MCF 10A (cell line): ENCODE measurements at places on chromosomes 6 and 20.
A peak's percentile ranks its signal among the peaks of the same experiment; 100 is the strongest.

GRCh38 chr20:56816349-56816748 is 187.2 kb downstream of the TFAP2C start:
- DNase-seq = no peak

DNA sequence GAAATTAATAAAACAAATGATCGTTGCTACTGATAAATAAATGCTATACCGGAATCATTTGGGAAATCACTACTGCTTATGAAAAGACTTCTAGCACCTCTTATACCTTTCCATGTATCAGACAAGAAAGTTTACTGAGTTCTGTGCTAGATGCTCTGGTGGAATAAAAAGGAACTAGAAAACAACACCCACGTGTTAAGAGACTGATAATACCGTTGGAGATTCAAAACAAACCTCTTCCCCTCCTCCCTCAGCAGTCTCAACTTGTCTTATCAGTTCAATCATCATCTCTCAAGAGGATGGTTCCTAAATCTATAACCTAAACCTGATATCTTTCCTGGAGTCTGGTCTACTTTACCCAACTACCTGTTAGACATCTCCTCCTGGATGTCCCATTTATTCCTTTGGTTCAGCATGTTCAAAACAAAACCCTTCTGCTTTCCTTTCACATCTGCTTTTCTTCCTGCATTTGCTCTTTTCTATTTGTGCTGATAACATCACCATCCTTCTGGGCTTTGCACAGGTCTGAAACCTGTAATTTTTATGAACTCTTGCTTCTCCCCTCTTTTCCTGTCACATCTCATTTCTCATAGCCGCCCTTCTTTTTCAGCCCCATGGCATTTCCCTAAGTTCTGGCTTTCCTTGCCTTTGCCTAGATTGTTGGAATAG is 122.2 kb downstream of the COL19A1 start:
- DNase-seq = no peak

GRCh38 chr6:145155873-145156782 is 579.2 kb downstream of the EPM2A start:
- DNase-seq = peak; percentile 9

DNA sequence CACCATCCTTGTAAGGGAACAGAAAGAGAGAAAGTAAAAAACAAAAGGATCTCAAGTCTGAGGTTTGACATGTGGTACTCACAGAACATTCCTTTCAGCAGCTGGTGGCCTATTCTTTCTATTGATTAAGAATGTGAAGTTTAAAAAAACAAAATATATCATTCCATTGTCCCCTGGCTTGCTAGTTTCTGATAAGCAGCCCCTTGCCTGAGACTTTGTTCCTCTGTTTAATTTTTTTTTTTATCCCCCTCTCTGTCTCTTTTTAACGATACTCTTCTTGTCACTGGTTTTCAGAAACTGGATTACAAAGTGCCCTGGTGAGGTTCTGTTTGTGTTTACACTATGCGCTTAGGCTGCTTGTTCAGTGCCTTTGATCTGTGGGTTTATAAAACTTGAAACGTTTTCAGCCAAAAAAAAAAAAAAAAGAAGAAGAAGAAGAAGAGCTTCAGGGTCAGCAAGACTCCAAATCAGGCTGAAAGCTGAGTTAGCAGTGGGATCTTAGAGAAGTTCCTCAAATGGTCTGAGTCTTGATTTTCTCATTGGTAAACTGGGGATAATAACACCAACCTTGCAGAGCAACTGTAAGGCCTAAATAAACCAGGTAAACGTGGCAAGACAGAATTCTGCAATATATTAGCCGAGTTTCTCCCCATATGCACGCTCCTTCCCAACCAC is 45.1 kb upstream of the SLC22A23 start:
- DNase-seq = no peak

DNA sequence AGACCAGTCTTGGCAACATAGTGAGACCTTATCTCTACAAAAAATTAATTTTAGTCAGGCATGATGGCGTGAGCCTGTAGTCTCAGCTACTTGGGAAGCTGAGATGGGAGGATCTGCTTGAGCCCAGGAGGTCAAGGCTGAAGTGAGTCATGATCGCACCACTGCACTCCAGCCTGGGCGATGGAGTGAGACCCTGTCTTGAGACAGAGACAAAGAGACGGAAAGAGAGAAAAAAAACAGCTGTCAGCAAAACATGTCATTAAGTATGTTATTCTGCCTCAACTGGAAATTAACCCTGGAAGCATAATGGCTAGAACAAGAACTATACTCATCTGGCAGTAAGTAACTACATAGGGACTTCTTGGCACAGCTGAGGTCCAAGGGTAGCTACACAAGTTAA is 7.2 kb downstream of the MMS22L start:
- DNase-seq = no peak

GRCh38 chr6:154624038-154624599 is 109.1 kb upstream of the SCAF8 start:
- DNase-seq = no peak

DNA sequence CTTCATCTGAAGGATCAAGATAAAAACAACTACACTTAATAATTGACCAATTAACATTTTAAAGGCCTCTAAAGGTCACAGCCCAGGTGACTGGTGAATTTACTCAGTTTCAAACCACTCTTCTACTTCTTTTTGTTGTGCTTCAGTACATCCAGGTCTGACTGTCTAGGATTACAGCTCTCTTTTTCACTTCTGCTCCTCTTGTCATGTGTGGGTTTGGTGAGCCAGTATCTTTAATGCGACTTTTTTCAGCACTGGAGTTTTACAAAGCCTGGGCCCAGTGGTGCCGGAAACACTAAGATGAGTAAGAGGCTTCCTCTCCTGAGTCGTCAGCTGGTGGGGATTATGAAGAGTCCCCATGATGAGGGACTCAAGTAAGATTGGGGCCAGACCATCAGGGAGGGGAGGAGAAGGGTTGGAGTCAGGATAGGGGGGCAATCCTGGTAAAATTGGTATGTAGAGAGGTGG is 27.0 kb downstream of the HECA start:
- DNase-seq = no peak

GRCh38 chr6:30572148-30572547 is 906 bp downstream of the ABCF1 start:
- DNase-seq = no peak

DNA sequence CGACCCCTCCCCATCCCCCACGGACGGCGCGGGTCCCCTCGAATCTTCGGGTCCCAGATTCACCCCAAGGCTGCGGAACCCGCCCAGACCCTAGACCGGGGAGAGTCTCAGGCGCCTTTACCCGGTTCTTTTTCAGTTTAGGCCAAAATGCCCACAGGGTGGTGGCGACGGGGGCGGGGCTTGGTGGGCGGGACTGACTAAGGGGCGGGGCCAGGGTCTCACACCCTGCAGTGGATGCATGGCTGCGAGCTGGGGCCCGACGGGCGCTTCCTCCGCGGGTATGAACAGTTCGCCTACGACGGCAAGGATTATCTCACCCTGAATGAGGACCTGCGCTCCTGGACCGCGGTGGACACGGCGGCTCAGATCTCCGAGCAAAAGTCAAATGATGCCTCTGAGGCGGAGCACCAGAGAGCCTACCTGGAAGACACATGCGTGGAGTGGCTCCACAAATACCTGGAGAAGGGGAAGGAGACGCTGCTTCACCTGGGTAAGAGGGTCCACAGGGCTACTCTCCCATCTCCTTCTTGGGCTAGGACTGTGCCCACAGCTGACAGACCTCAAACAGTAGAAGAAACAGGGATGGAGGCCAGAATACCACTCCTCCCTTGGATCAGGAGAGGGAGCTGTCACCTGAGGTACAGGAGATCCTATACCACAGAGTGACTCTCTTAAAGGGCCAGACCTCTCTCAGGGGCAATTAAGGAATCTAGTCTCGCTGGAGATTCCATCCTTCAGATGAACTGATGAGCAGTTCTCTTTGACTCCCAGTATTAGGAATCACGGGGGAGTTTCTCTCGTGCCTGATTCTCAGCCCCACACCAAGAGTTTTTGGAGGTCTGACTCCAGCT is 942 bp downstream of the HLA-E start:
- peak; percentile 71 for DNase-seq

GRCh38 chr6:156777577-156778453 is 637 bp downstream of the ARID1B start:
- DNase-seq = peak; percentile 54

DNA sequence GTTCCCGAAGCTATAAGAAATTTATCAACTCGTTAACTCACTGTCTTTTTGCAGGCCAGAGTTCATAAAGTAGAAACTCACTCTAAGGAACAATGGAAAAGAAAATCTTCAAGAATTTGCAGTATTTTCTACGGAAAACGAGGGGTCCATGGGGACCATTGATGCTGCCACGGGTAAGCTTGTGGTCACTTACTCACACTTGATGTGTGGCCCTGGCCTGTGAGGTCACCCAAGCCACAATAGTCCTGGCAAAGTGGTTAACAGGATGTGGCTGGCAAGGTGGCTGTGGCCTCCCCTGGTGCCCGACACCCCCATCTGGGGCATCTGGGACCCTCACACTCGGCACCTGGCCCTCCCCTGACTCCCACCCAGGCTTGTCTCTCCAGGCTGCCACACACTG is 123.4 kb downstream of the C6orf118 start:
- DNase-seq = no peak

DNA sequence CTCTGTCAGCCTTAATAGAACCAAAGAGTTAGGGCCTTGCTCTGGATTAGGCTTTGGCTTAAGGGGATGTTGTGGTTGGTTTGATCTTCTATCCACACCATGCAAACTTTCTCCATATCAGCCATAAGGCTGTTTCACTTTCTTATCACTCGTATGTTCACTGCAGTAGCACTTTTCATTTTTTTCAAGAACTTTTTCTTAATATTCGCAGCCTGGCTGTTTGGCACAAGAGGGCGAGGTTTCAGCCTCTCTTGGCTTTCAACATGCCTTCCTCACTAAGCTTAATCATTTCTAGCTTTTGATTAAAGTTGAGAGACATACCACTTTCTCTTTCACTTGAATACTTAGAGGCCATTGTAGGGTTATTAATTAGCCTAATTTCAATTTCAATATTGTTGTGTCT is 193.1 kb downstream of the NRN1 start:
- DNase-seq = no peak

DNA sequence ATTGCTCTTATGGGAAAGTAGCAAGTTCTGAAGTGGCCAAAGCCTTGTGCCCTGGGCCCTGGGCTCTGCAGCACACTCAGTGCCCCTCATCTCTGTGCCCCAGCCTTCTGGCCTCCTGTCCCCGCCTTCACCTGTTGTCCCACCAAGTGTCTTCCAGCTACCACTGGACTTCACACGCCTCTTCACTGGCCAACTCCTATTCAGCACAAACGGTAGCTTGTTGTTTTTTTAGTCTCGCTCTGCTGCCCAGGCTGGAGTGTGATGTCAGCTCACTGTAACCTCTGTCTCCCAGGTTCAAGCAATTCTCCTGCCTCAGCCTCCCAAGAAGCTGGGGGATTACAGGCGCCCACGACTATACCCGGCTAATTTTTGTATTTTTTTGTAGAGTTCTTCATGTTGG is 4.8 kb downstream of the CCHCR1 start:
- DNase-seq = no peak

- DNase-seq = no peak
Observed at GRCh38 chr20:16576219-16576618, 3.0 kb upstream of the KIF16B start.

DNA sequence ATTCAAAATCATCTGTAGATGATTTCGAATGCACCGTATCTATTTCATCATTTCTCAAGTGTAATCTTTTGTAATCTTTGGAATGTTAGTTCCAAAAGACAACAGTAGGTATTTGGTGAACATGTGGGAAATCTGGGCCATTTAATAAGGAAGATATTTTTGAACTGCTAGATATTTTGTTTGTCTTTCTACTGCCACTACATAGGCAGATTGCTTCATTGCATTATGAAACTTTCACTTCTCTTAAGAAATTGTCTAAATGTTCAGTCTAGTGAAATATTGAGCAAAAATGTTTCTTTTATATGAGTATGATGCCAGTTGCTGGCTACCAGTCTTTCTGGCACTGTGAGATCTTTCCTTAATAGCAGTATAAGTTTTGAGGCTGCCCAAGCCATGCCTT is 527.8 kb upstream of the RNF217 start:
- DNase-seq = peak; percentile 75

DNA sequence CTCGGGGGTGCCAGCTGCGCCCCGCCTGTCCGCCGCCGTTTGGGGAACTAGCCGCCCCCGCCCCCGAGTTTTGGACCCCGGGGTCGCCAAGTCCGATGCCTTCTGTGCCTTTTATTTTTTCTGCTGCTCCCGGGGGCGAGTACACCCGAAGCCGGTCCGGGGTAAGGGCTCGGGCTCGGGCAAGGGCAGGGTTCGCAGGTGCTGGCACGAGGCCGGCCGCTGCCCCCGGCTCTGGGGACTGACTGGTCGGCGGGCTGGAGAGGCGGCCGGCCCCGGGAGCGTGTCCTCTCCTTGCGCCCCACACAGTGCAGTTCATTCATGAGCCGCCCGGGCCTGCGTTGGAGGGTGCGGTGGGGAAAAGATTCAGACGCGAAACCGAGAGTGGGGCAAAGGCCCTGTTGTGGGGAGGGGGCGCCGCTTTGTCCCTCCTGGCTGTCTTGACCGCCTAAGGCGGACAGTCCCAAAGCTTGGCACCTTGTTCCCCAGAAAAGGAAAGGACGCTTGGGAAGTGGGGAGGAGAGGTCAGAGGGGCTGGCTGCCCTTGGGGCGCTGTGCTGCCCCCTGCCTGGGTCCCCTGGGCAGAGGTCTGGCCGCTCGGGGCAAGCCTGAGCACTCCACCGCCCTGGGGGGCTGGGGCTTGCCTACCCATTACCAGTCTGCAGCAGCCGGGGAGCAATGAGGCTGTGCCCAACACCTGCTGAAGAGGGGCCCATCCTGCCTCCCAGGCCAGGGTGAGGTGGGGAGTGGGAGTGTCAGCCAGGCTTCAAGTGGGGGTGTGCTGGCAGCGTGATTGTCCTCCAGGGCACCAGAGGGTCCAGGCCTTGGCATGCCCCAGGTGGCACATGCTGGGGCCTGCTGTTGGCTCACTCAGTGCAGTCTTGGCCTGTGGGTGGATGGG is 915 bp downstream of the TMEM63B start:
- peak; percentile 45 for DNase-seq

GRCh38 chr6:36800223-36801076 is 38.8 kb downstream of the CPNE5 start:
- peak; percentile 27 for DNase-seq

GRCh38 chr6:129448965-129449364 is 261.0 kb downstream of the ARHGAP18 start:
- no peak for DNase-seq

- no peak for DNase-seq
Observed at GRCh38 chr6:13009461-13009860, 292.9 kb downstream of the PHACTR1 start.

DNA sequence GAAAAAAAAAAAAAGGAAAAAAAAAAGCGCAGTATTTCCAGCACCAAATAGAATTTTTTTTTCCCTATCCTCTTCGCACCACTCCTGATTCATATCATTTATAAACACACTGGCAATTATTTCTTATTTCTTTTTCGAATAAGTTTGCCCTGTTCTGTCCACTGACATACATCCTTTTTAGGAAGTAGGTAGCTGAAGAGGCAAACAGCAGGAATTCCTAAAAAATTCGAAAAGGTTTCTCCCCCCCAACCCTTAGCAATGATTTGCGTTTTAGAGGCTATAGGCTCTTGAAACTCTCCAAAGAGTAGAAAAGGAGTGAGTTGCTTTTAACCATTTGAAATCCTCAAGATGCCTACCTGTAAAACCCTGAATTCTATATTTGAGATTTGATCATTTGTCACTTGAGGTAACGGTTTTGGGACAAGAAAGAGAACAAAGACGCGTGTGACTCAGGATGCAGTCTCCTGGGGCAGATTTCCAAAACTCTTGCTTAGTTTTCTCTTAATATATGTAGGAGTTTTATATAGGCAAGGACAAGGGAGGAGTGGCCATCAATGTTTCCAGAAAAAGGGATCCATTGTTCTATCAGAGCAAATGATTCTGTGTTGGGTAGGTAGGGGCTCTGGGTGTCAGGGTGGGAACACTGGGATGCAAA is 531 bp upstream of the CCN2 start:
- no peak for DNase-seq
